ENCODE measurements at places on chromosomes 2 and 18.

- no peak for DNase-seq
Measured at GRCh38 chr18:25630682-25631081, 278.7 kb upstream of the ZNF521 start.

- DNase-seq: no peak
Measured at GRCh38 chr18:50653402-50654093, 93.7 kb downstream of the MAPK4 start.

DNA sequence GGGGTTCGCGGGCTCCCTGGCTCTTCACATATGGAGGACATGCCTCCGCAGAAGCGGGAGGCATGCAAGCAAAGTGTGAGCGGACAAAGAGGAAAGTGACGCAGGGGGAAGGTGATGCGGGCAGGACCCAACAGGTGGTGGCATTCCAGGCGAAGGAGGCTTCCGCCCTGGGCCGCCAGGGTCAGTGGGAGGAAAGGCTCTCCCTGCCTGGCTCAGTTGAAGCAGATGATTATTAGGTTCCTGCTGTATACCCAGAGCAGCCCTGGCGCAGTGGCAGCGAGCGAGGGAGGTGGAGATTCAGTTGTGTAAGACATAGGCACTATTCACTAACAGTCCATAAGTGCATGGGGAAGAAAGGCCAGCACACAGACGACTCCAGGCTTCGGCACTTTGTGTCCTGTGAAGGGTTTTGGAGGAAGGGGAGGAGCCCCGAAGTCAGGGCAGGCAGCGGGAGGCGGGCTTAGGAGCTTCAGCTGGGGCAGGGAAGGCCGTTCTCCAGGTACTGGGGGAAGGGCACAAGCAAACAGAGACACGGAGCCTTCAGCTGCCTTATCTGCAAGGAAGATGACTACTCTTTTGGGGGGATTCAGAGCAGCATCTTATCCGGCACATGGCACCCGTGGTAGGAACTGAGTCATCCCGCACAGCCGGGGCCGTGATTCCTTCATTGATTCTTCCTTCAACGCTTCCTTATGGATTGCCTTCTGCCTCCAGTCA, 89.8 kb downstream of the TGOLN2 start:
- DNase-seq: no peak

DNA sequence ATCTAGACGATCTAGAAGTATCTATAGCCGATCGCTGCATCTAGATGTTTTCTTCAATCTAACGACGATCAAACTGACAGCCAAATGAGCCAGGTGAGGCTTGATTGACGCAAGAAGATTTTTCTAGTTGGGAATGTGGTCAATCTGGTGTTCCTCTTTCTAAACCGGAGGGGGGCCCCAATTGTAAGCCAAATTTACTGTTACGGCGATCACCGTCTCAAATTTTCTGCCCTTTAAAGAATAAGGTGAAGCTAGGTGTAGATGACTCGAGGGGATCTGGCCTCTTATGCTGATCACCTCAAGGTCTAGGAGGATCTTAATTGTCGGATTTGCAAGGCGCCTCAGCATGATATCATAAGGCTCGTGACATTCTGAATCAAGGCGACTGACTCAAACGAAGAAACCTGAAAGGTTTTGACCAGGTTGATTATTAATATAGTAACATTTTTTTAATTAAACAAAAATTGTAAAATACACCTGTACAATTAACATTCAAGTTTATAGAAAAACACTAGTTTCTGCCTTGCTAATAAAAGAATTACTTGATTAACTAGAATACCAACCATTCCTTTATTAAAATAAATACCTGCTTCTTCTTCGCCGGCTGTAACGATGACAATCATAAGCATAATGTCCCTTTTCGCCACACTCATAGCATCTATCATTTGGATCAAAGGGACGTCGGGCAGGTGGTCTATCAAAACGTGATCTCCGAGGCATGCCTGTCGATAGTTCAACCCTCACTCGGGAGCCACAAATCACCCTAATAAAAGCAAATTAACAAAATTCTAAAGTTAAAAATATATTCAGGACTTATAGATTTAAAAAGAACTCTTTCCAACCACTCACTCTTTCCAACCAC, 2.0 kb downstream of the SRSF7 start:
- no peak for DNase-seq

- DNase-seq: no peak
Measured at GRCh38 chr2:25276569-25277465, 64.9 kb downstream of the DNMT3A start.

GRCh38 chr2:144230448-144231085, 289.4 kb downstream of the ZEB2 start:
- no peak for DNase-seq

GRCh38 chr2:239137165-239137897, 263.5 kb downstream of the HDAC4 start:
- no peak for DNase-seq

Measured in RCC 7860 (cell line).